ENCODE measurements at places on chromosomes 7 and 10.

GRCh38 chr7:135976312-135977006 lies 700 bp downstream of the MTPN start:
- no peak for DNase-seq

- DNase-seq, result no peak
Measured at GRCh38 chr10:73168465-73168803, 515 bp downstream of the FAM149B1 start.

DNA sequence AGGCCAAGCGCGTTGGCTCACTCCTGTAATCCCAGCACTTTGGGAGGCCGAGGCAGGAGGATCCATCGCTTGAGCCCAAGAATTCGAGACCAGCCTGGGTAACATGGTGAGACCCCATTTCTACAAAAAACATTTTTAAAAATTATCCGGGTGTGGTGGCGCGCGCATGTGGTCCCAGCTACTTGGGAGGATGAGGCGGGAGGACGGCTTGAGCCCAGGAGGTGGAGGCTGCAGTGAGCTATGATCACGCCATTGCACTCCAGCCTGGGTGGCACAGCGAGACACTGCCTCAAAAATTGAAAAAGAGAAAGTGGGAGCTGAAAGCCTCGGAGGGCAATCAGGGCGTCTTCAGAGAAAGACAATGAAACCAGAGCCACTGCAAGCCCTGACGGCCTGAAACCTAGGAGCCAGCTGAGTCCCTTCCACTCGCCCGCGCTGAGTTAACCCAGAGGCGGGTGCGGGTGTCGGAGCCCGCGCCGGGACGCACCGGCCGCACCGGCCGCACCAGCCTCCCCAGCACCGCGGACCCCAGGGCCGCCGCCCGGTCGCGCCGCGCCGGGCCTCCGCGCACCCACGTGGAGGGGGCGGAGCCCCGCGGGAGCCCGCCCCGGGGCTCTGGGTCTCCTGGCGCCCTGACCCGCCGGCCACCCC lies 22.4 kb downstream of the ZFAND2A start:
- no peak for DNase-seq

DNA sequence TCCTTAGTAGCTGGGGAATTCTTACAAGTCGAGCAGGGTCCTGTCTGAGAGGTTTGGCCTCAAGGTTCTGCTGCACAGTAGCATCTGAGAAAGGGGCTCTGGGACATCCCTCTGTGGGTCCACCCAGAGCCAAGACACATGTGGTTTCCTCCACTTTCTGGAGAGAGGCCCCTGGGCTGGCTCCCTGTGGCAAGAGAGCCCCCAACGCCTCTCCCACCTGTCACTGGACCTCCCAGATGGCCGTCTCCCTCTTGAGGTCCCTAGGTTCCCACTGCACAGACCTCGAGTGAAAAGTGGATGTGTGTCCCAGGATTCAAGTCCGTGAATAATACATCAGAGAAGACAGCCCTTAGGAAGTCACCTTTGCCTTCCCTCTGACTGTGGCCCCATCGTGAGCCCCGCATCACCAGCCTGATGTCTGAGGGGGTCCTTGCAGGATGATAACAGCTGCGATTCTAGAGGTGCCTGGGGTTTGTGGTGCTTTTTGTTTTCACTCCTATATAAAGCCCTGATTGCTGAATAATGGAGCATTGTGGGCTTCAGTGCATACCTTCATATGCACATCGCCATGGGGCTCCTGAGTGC lies 319.0 kb downstream of the GLRX3 start:
- DNase-seq, result no peak
